ENCODE measurements at places on chromosomes 3 and 15.

DNA sequence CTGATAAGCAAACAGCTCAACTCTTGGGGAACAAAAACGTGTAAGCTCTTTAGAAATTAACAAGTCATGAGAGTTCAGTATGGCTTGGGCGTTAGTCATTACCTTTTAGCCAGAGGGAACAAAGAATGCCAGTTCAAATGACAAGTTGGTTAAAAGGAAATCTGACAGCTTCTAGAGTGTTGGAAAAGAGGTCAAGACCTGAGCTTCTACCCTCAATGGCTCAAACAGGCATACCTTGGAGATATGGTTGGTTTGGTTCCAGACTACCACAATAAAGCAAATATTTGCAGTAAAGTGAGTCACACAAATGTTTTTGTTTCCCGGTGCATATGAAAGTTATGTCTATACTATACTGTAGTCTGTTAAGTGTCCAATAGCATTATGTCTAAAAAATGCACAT is 136.1 kb downstream of the CACNA1D start:
- DNase-seq: no peak

- DNase-seq: no peak
Measured at GRCh38 chr15:78925076-78925624, 19.7 kb downstream of the CTSH start.

DNA sequence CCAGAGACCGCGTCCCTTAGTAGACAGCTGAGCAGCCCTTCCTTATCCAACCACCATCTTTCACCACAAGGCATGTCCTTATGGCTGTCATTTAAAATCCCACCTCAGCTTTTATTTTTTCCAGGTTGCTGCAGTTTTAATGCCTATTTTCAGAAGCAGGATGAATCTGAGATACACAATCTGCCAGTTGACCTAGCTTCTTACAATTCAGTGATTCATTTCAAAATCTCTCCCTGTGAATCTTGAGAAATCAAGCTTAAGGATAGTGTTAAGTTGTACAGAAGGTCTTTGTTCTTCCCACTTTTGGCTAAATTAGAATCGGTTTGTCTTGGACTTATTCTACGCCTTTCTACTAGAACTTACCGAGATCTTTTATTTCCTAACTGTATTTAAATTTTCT is 522.3 kb upstream of the CFAP20DC start:
- DNase-seq: peak; percentile 58

GRCh38 chr3:174529298-174529697 is 329.8 kb upstream of the NAALADL2 start:
- peak; percentile 36 for DNase-seq

- DNase-seq: peak; percentile 40
Measured at GRCh38 chr3:11711876-11712275, 68.2 kb upstream of the VGLL4 start.

DNA sequence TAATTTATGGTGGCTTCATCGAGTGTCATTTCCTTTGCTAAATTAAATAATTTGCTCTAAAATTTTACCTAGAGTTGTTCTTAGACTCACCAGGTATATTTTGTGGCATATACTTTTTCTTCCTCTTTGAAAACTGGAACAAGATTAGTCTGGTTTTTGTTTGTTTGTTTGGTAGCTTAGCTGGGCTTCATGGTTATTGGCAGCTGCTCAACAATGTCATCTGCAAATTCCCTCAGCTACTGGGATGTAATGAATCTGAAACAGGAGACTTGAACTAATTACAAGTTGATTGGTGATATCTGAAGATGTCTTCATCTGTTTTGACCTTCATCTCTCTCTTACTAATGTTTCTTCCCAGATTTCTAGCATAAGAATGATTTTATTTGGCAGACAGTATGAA is 270.5 kb upstream of the P2RY1 start:
- no peak for DNase-seq

DNA sequence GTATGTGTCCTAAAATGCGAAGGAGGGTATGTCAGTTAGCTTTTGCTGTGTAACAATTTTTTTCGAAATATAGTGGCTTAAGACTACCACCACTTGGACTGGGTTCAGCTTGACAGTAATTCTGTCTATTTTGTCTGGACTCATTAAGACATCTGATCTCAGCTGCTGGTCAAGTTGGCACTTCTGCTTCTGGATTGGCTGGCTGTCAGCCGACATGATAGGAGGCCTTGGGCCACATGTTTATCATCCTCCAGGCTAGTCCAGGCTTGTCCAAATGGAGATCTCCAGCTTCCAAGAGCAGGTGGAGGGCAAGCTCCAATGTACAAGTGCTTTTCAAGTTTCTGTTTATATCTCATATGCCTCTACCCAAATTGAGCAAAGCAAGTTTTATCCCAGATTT is 95.9 kb downstream of the GALK2 start:
- no peak for DNase-seq

GRCh38 chr3:45705839-45706808 is 16.9 kb downstream of the SACM1L start:
- DNase-seq: no peak

DNA sequence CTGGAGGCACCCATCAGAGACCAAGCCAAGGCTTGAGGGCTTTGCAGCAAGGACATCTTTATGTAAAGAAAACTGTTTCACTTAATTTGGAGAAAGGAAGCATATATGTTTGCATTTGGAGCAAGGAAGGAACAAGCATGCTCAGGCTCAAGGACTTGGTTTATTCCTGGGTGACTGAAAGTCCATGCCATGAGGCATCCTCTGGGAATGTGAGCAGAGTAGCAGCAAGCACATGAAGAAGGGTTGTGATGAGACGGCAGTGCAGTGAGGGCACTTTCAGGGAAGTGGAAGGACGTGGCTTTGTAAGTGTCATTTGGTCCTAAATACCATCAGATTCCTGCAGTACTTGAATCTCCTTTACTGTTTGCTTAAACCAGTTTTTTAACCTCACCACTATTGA is 26.8 kb downstream of the POLG start:
- DNase-seq: no peak

GRCh38 chr3:44643024-44643423 is 5.5 kb upstream of the ZNF35 start:
- no peak for DNase-seq

DNA sequence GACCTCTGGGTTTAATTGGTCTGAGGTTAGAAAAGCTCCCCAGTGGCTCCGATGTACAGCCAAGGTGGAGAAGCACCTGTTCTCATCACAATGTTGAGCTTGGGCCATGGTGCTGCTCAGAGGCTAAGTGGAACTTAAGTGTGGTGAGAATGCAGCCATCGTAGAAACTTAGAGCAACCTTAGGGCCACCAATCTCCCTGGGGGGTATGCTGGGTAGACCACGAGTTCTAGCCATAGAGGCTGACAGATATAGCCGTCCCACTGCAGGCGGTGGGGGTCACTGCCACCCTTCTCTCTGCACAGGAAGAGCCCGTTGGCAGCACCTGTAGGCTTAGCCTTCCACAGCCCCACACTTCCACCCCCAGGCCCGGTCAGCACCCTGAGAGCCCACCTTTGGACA is 38.0 kb downstream of the MGLL start:
- no peak for DNase-seq

DNA sequence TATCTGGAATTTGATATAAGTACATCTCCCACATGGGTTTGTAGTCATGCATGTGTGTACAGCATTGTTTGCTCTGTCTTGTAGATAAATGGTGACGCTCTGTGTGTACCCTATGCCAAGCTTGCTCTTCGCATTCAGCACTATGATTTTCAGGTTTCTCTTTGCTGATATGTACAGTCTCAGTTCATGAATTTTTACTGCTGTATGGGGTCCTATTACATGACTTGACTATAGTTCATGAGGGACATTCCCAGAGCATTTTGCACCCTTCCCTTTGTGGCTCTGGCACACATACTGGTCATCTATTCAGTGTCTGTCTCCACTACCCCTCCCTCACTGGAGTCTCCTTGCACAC is 132.7 kb downstream of the EEFSEC start:
- DNase-seq: no peak

- no peak for DNase-seq
Measured at GRCh38 chr15:100310041-100310405, 31.8 kb downstream of the ADAMTS17 start.
